ENCODE measurements at places on chromosomes 12 and 14.

- DNase-seq = no peak
These were observed 16.0 kb downstream of the RERGL start for GRCh38 chr12:18074001-18074400.

GRCh38 chr12:47087088-47087688, 7.4 kb upstream of the AMIGO2 start:
- no peak for DNase-seq

DNA sequence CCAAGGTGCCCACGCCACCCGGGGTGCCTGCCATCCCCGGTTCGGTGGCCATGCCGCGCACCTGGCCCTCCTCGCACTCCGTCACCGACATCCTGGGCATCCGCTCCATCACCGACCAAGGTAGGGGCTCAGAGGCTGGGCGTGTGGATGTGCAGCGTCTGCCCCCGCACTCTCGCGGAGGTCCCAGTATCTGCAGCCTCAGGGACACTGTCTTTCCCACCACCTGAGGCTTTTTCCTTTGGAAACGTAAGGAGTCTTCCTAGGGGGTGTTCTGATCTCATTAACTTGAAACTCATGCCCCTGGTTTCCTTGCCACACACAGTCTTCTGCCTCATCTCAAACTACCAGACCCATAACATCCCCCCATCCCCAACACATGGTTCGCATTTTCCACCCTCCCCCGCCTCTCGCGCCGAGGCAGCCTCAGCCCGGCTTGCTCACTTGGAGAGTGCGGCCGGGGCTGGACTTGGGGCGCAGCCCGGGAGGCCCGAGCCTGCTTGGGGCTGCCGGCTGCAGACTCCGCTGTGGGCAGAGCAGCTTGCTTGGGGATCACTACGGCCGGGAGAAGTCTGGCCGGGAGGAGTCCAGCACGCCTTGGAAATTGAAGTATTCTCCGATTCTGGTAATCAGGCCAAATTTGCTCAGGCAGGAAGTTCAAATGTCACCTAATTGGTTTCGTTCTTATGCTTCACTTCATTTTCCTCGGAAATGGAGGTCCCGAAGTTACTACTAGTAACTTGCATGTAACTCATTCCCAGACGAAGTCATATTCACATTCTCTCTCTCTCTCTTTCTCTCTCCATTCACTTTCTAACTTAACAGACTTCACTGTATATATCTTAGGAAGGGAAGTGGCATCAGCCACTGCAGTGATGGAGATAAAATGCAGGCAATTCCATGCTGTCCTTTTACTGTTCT, 2.0 kb downstream of the PAX9 start:
- no peak for DNase-seq

DNA sequence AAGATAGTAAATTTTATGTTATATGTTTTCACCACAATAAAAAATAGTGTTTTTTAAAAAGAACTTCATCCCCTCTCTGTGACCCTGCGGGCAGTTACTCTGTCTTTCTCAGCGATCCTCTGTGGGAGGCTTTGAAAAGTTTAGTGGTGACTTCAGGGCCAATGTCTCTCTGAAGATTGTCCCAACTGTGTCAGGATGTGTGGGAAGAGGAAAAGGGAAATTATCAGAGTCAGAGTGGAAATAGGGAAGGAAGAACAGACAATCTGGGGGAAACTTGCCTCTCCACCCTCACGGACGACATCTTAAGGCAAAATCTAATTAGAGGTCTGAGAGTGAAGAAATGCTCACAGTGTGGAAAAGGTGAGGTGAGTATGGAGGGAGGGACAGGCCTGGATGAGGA, 3.5 kb upstream of the OR10P1 start:
- no peak for DNase-seq

- no peak for DNase-seq
These were observed 623.0 kb downstream of the AACS start for GRCh38 chr12:125688223-125688622.

- no peak for DNase-seq
These were observed 9.6 kb upstream of the TAMALIN start for GRCh38 chr12:51997136-51997535.

Data from effector CD4-positive, alpha-beta T cell (primary cell).